Astrocyte of the cerebellum (primary cell): ENCODE measurements at places on chromosomes 11 and 22.

GRCh38 chr22:47157486-47158270 lies 395.2 kb downstream of the TBC1D22A start:
- no peak for DNase-seq

- DNase-seq = no peak
Measured at GRCh38 chr11:63882555-63883242, 34.3 kb downstream of the RCOR2 start.

GRCh38 chr22:50604256-50605001 lies 3.8 kb downstream of the MAPK8IP2 start:
- no peak for DNase-seq

GRCh38 chr11:1052133-1053011 lies 15.9 kb upstream of the MUC6 start:
- no peak for DNase-seq

DNA sequence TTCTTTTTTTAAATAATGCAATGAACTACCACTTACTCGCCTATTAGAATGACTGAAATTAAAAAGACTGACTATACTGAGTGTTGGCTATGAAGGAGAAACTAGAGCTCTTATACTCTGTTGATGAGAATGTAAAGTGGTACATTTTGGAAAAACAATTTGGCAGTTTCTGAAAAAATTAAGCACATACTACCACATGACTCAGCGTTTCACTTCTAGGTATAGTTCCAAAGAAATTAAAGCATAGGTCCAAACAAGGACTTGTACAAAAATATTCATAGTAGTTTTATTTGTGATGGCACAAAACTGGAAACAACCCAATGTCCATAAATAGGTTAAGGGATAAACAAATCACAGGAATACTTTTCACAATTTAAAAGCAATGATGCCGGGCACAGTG lies 22.4 kb upstream of the SLC29A2 start:
- DNase-seq = no peak

- DNase-seq = no peak
Measured at GRCh38 chr22:19341500-19341899, 50.0 kb upstream of the CLTCL1 start.

DNA sequence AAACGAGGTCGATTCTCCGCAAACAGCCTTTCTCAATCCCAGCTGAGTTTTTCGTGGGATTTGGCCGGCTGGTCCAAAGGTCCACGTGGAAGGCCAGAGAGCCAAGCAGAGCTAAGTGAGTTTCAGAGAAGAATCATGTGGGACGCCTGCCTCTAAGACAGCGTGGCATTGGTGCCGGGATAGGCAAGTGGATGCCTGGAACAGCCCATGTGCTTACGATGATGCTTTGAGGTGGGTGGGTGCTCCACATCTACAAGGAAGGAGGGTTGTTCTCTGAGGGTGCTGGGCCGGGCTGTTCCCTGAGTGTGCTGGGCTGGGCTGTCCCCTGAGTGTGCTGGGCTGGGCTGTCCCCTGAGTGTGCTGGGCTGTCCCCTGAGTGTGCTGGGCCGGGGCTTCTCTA lies 41.4 kb downstream of the MUC2 start:
- no peak for DNase-seq

GRCh38 chr11:35237860-35238715 lies 99.1 kb downstream of the CD44 start:
- no peak for DNase-seq

- DNase-seq = no peak
Measured at GRCh38 chr11:99548264-99548663, 527.5 kb downstream of the CNTN5 start.
